Ecto neural progenitor cell (in vitro differentiated cells): ENCODE measurements at places on chromosomes 6 and 20.

DNA sequence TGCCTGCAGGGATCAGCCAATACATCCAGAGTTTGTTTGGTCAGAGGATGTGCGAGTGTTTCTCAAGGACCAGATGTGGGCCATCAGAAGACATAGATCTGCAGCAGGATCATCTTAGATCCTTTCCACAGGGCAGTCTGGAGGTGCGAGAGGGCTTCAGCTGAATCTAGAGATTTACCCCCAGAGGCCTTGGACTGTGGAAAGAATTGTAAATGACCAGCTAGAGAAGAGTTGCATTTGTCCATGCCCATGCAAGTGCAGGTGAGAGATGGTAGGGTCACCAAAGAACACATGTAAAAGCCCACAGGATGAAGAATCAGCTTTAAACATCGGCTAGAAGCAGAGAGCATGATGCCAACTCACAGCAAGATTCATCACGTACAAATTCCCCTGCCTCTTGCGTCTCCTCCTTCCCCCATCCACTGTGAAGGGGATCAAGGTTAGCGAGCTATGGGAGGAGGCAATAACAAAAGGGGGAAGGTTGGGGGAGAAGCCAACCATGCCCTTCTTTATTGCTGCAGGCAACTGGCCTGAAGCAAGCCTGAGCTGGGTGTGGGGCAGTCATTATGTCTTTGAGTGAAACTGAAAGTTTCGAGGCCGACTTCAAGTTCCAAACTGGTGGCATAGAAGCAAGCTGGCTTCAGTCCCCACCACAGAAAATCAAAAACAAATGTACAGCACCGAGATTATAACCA, 83.5 kb downstream of the SCML4 start:
- no peak for DNase-seq

- DNase-seq = no peak
These were observed 45.1 kb upstream of the TAGAP start for GRCh38 chr6:159089909-159090308.

DNA sequence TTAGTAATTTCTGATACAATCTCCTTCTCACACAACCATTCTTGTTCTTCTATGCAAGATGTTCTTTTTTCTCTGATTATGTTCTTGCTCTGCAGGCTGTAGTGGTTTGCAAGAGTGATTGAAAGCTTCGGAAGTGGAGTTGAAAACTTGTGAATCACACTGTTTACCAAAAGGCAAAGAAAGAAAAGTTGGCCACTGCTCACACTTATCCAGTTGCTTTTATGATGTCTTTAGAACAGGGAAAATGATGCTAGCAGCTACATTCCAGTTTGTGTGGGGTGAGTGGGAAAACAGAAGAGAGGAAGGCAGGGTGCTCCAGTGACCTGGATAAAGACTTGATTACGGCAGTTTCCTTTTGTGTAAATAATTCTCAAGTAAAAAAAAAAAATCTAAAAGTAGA, 583.3 kb downstream of the TENT5A start:
- DNase-seq = no peak

- no peak for DNase-seq
These were observed 854.5 kb upstream of the EYS start for GRCh38 chr6:66561479-66561878.

- no peak for DNase-seq
These were observed 21.7 kb downstream of the KIZ start for GRCh38 chr20:21147593-21147992.

- no peak for DNase-seq
These were observed 87.6 kb downstream of the YTHDF1 start for GRCh38 chr20:63128367-63128766.

GRCh38 chr6:73569121-73569520, 48.3 kb upstream of the EEF1A1 start:
- no peak for DNase-seq

DNA sequence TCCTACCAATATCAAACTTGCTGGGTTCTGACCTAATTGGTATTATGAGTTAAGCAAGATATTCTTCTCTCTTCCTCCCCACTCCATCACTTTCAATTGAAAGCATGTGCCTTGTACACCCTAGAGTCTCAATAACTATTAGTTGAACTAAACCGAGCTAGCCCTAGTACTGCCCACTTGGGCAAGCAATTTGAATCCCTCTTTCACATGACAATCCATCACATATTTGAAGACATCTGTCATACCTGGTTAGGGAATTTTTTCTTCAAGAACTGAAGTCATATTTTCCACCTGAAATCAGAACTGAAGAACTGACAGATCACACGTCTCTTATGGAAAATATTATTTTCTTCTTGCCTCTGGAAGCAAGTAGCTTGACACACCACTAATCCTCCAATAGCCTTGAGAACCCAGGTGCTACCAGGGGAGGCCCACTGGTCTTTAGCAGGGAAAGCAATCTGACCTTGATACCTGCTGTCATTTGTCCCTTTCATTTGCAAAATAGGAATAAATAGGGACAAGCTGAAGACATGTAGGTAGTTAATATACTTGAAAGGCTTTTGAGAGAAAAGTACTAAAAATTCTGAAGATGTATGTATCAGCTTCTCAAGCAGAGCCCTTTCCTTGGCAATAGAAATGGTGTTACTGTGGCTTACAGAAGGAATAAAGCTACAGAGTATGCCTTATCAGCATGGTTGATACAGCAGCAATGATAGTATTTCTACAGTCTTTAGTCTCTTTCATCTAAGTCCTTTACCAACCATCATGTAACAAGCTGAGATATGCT, 71.4 kb downstream of the GJA10 start:
- no peak for DNase-seq

GRCh38 chr20:8932192-8933165, 136.4 kb upstream of the PLCB4 start:
- no peak for DNase-seq

DNA sequence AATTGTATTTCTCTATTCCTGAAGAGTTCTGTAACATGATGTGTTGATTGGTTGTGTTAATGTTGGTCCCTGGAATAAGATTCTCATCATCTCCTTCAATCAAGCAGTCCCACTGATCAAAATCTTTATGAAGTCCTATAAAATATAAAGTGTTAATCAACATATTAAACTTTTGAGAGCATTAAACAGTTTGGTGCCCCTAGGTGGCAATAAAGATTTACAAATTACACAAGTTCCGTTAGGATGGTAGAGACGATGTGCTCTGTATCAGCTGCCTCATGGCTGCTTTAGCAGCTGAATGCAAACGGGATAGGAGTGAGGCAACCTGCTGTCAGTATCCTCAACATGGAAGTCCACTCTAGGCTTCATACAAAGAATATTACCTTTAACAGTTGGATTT, 16.9 kb downstream of the TDRD6 start:
- DNase-seq = no peak
